ENCODE measurements at places on chromosomes 3 and 15. TPM values are rescaled to one million over a fixed set of nuclear protein-coding genes. Genes with fewer than 3 reads are reported as not detected.

C2CD4A gene
- total RNA-seq, result not detected

GNAT1 gene
- total RNA-seq, result not detected

POTEB3 gene
- total RNA-seq, result not detected

RAB43 gene
- 26.8 TPM for total RNA-seq

CHD2 gene
- total RNA-seq, result 55.3 TPM

MUC20 gene
- not detected for total RNA-seq

LRRC31 gene
- not detected for total RNA-seq

CX3CR1 gene
- total RNA-seq, result not detected

ANKRD34C gene
- total RNA-seq, result not detected

SEMA5B gene
- not detected for total RNA-seq

PCSK6 gene
- total RNA-seq, result not detected

HTR3E gene
- not detected for total RNA-seq

GOLGA6L7 gene
- total RNA-seq, result not detected

VGLL3 gene
- total RNA-seq, result 159 TPM

- no peaks in the 10 kb centered on the region for H3K27me3 ChIP-seq
- DNase-seq, result no peak
- no peak overlapping the region for H3K27ac ChIP-seq
- H3K36me3 ChIP-seq, result peaks cover 6% of the 10 kb centered on the region
- peaks cover 42% of the 10 kb centered on the region for H3K4me1 ChIP-seq
Observed at GRCh38 chr3:175434561-175434960, 575.4 kb downstream of the NAALADL2 start.

- H3K27ac ChIP-seq, result no peak overlapping the region
- H3K36me3 ChIP-seq, result peaks cover 25% of the 10 kb centered on the region
- H3K4me1 ChIP-seq, result peaks cover 18% of the 10 kb centered on the region
- no peaks in the 10 kb centered on the region for H3K27me3 ChIP-seq
Observed at GRCh38 chr3:197104738-197105137, 75.1 kb upstream of the MELTF start.

GRCh38 chr3:55042591-55042990 lies 114.7 kb upstream of the LRTM1 start:
- H3K27ac ChIP-seq, result no peak overlapping the region
- no peak for DNase-seq
- H3K27me3 ChIP-seq, result no peaks in the 10 kb centered on the region
- H3K36me3 ChIP-seq, result no peaks in the 10 kb centered on the region
- H3K4me1 ChIP-seq, result no peaks in the 10 kb centered on the region
- H3K4me3 ChIP-seq, result no peak overlapping the region

- H3K4me3 ChIP-seq, result no peak overlapping the region
- 0 out of 2 replicates have a peak, but pooled peaks cover 4% of the 10 kb centered on the region for H3K36me3 ChIP-seq
- no peaks in the 10 kb centered on the region for H3K27me3 ChIP-seq
- H3K4me1 ChIP-seq, result no peaks in the 10 kb centered on the region
Observed at GRCh38 chr3:36480911-36481648, 100.8 kb downstream of the STAC start.

GRCh38 chr3:175456466-175456865 lies 597.3 kb downstream of the NAALADL2 start:
- no peaks in the 10 kb centered on the region for H3K27me3 ChIP-seq
- H3K4me3 ChIP-seq, result no peak overlapping the region
- H3K27ac ChIP-seq, result no peak overlapping the region
- no peak for DNase-seq
- peaks cover 10% of the 10 kb centered on the region for H3K36me3 ChIP-seq

DNA sequence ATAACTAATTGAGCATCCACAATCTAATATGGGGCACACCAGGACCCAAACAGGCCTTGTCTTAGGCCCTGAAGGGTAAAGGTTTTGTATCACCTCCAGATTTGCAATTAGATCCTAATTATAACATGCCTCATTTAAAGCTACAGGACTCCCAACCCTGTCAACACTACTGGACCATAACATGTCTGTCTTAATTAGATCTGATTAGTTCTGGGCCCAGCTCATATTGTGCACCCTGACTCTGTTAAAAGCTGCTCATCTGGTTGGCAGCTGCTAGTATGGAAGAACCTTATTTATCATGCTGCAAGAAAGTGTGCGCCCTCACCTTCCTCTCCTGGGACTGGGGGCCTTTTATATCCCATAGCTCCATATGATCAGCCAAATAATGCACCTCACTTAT lies 457.8 kb downstream of the ROBO1 start:
- no peaks in the 10 kb centered on the region for H3K36me3 ChIP-seq
- no peak overlapping the region for H3K4me3 ChIP-seq
- no peak overlapping the region for H3K27ac ChIP-seq

DNA sequence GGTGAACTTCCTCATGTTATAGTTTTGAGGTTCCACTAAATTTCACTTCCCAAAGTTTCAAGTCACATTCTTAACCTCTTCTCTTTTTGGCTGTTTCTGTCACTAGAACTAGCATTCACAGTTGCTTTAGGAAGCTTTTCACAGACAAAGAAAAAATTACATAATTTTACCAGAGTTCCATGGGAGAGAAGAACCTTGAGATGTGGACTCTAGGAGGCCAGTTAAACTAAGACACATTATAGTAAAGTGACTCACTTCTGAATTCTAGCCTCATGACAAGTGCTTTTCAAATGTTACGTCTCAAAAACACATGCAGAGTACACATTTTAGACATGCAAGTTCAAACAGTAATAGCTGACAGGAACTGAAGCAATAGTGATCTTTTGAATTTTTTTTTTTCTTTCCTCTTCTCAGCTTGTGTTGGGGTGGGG lies 39.9 kb upstream of the LRTM1 start:
- H3K27ac ChIP-seq, result peak overlapping the region; percentile 72
- no peaks in the 10 kb centered on the region for H3K36me3 ChIP-seq
- H3K4me3 ChIP-seq, result peak overlapping the region; percentile 41
- H3K4me1 ChIP-seq, result peaks cover 76% of the 10 kb centered on the region
- H3K27me3 ChIP-seq, result no peaks in the 10 kb centered on the region

DNA sequence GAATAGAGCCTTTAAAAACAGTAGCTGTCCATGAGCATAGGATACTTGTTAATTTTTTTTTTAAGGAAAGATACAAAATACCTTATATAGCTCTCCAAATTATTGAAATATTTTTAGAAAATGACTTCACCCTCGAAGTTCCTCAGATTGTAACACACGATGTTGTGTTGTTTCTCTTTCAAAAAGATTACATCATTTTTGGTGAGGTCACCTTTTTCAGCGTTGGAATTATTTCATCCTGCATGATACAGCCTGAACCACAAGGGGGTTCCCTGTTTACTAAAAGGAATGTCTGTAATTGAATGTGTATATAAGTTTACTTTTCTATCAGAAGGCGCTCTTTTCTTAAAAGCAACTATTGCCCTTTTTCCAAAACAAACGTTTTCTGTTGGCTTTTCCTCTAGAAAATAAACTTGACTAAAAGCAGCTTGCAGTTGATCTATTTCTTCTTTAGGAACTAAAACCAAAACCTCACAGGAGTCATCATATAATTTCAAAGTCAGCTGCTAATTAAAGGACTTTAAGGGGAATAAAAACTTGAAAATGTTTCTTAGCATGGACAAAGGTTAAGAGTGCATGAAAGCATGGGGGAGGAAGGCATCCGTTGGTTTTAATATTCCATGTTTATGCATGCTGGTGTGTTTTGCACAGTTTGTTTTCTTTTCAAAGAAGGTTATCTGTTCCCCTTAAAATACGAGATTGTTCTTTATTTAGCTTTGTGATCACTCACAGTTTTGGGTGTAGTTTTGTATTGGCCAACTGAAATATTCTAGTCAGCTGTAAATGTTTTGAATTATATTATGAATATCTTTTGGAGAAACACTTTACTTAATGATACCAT lies 29.4 kb downstream of the LYSMD4 start:
- peak overlapping the region; percentile 68 for H3K4me3 ChIP-seq
- DNase-seq, result peak; percentile 88
- no peaks in the 10 kb centered on the region for H3K27me3 ChIP-seq
- peaks cover 45% of the 10 kb centered on the region for H3K4me1 ChIP-seq

- peaks cover 31% of the 10 kb centered on the region for H3K4me1 ChIP-seq
- no peaks in the 10 kb centered on the region for H3K36me3 ChIP-seq
- no peak overlapping the region for H3K27ac ChIP-seq
- no peak overlapping the region for H3K4me3 ChIP-seq
- no peak for DNase-seq
- no peaks in the 10 kb centered on the region for H3K27me3 ChIP-seq
Observed at GRCh38 chr15:63086271-63086670, 35.4 kb upstream of the LACTB start.

GRCh38 chr3:113055961-113056360 lies 65.2 kb downstream of the GTPBP8 start:
- no peaks in the 10 kb centered on the region for H3K36me3 ChIP-seq
- peaks cover 1% of the 10 kb centered on the region for H3K27me3 ChIP-seq
- DNase-seq, result no peak
- no peak overlapping the region for H3K27ac ChIP-seq
- H3K4me3 ChIP-seq, result no peak overlapping the region

DNA sequence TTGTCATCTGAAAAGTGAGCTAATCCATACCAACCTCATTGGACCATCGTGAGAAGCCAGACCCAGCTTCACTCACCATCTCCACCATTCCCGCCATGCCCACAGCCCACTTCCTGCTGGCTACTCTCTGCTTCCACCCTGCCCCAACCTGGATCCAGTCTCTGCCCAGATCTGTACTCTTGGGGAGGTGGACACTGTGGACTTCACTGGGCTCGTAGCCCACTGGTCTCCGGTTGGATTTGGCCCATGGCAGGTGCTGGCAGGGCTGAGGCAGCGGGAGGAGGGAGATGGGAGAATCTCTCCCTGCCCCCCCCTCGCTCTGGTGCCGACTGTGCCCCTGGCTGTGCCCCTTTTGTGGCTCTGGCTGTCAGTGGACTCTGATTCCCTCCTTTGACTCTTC lies 193.8 kb downstream of the ABHD5 start:
- no peak overlapping the region for H3K27ac ChIP-seq
- H3K4me3 ChIP-seq, result no peak overlapping the region
- no peaks in the 10 kb centered on the region for H3K36me3 ChIP-seq
- H3K27me3 ChIP-seq, result no peaks in the 10 kb centered on the region

DNA sequence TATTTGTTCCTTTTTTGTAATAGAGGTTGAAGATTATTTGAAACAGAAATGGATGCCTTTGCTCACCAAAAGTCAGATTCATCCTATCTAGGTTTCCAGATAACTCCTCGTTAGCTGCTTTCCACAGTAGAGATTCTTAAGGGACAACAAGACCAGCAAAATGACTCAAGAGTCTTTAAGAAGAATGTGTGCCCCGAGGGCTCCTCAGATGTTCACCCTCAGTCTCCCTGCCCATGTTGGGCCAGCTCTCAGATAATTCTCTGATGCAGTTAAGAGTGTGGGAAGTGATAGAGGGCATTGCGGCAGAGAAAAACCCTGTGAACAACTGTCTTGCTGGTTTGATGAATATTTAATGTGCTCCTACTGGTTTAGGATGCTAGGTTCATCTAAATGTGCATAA lies 251.1 kb downstream of the PTPRG start:
- H3K4me3 ChIP-seq, result no peak overlapping the region
- 0 out of 2 replicates have a peak overlapping the region, but pooled peaks have one; percentile 12 for H3K27ac ChIP-seq
- no peaks in the 10 kb centered on the region for H3K36me3 ChIP-seq
- peaks cover 35% of the 10 kb centered on the region for H3K4me1 ChIP-seq

DNA sequence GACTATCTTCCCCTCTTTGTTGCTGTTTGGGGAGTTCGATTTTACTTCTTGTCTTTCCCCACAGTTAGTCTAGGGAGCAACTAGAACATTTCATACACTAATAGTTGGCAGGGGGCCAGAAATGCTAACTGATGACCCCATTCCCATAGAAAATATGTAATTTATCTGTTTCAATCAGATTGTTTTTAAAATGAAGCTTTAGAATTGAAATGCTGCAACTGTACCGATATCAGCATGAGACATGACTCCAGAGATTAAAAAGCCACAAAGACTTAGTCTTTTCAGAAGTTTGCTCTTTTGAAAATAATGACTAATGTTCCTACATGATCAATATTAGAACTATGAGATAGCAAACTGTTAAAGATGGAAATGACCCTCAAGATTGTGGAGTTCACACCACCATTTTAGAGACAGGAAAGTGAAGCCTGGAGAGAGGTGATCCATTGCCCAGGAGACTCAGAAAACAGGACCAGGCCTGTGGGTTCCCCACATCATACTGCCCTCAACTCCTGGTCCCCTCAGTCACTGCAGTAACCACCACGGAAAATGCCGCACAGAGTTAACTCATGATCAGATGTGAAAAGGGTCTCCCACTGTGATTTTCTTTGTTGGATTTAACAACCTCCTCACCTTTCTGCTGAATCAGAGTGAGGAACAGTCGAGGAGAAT lies 130.3 kb downstream of the CHDH start:
- peaks cover 24% of the 10 kb centered on the region for H3K4me1 ChIP-seq
- H3K27ac ChIP-seq, result peak overlapping the region; percentile 30
- H3K36me3 ChIP-seq, result no peaks in the 10 kb centered on the region

DNA sequence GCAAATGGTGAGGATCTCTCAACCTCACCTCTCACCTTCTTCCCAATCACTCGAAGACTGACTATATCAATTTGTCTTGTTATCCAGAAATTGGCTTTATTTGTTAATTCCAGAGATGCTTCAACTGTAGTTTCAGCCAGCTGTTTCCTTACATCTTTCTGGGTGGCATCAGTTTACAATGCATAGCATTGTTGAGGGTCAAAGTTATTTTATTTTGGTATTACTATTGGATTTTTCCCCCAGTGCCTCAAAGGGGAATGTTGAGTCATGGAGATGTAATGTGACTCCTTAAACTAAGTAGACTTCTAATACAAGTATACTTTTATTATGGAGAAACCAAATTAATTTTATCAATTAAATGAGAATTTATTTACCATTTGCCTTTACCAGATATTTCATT lies 351.6 kb downstream of the TIGIT start:
- peaks cover 43% of the 10 kb centered on the region for H3K4me1 ChIP-seq
- no peaks in the 10 kb centered on the region for H3K27me3 ChIP-seq
- DNase-seq, result no peak
- no peaks in the 10 kb centered on the region for H3K36me3 ChIP-seq
- 0 out of 2 replicates have a peak overlapping the region, but pooled peaks have one; percentile 9 for H3K4me3 ChIP-seq
- no peak overlapping the region for H3K27ac ChIP-seq

- peaks cover 4% of the 10 kb centered on the region for H3K4me1 ChIP-seq
- no peak overlapping the region for H3K4me3 ChIP-seq
- no peaks in the 10 kb centered on the region for H3K36me3 ChIP-seq
- DNase-seq, result no peak
Observed at GRCh38 chr15:90789462-90789861, 72.3 kb downstream of the BLM start.

- DNase-seq, result no peak
- no peaks in the 10 kb centered on the region for H3K27me3 ChIP-seq
- H3K4me3 ChIP-seq, result no peak overlapping the region
- no peaks in the 10 kb centered on the region for H3K4me1 ChIP-seq
Observed at GRCh38 chr3:145170121-145170520, 990.9 kb downstream of the PLOD2 start.

- no peaks in the 10 kb centered on the region for H3K27me3 ChIP-seq
- peaks cover 26% of the 10 kb centered on the region for H3K4me1 ChIP-seq
- no peak overlapping the region for H3K4me3 ChIP-seq
- H3K36me3 ChIP-seq, result no peaks in the 10 kb centered on the region
- H3K27ac ChIP-seq, result peak overlapping the region; percentile 71
- no peak for DNase-seq
Observed at GRCh38 chr15:39454189-39454986, 126.5 kb upstream of the THBS1 start.

DNA sequence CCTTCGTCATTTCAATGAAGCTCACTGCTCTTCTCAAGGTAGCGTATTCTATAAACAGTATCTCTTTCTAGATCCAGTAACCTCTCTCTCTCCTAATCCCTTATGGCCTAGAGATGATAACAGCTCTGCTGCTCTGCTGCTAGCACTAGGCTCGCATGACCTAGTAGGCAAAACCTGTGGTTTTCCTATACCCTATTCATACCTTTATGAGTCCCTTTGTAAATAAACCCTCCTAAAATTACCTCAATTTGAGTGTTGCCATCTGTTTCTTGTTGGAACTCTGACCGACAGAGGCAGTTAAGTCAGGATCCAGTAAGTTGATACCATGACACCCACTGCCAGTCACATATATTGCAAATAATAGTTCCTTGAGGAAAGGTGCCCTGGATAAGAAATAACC lies 7.3 kb downstream of the CCDC14 start:
- H3K4me1 ChIP-seq, result peaks cover 55% of the 10 kb centered on the region
- DNase-seq, result no peak
- no peak overlapping the region for H3K27ac ChIP-seq
- peaks cover 54% of the 10 kb centered on the region for H3K36me3 ChIP-seq
- H3K4me3 ChIP-seq, result no peak overlapping the region
